ENCODE measurements at places on chromosomes 5 and 9.

- no peak for DNase-seq
Measured at GRCh38 chr5:53777864-53778618, 217.6 kb downstream of the NDUFS4 start.

GRCh38 chr5:440401-441201 lies 2.4 kb upstream of the EXOC3 start:
- no peak for DNase-seq

- no peak for DNase-seq
Measured at GRCh38 chr9:133731876-133732638, 6.1 kb downstream of the SARDH start.

- no peak for DNase-seq
Measured at GRCh38 chr5:100777680-100778300, 125.3 kb downstream of the ST8SIA4 start.

GRCh38 chr9:77826621-77827020 lies 178.5 kb upstream of the GNA14 start:
- no peak for DNase-seq

DNA sequence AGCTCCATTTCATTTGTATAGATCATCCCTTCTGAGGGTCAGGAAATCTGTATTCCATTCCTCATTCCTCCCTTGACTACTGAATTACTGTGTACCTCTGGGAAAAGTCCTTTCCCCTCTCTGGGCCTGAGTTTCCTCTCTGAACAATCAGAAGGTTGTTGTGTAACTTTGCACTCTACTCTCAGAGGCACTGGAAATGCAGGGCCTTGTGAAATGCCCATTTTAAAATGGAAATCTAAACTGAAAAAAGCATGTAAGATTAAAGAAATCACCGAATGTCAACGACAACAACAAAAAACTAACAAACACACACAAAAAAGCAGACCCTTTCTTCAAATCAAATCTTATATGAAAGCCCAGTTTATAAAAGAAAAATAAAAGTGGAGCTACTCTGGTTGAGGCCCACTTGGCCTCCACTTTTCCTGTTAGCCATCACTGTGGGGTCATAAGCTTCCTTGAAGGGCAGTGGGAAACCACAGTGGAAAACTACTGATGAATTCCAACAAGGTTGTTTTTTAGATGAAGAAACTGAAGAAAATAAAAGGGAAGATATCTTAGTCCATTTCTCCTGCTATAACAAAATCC lies 21.6 kb upstream of the GRPEL2 start:
- no peak for DNase-seq

DNA sequence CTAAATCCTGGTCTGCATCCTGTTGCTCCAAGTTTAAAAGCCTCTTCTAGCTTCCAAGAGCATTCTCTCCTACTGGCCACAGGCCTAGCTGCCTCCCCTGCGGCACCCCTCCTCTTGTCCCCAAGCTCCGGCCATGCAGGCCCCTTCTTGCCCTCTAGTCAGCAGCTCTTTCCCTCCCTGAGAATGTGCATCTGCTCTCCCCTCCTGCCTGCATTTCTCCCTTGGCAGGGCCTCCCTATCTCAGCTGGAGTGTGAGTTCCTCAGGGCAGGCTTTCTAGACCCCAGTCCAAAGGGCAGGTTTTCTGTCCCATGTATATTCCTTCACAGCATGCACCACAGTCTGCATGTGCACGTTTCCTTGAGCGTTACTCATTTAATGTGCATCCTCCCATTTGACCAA lies 24.6 kb upstream of the BARX1 start:
- no peak for DNase-seq
